ENCODE measurements at places on chromosomes 11 and 22. TPM values are rescaled to one million over a fixed set of nuclear protein-coding genes. Genes with fewer than 3 reads are reported as not detected.

Gene SCGB2A2
- total RNA-seq, result not detected

Gene OR52H1
- total RNA-seq, result not detected

Gene POU2AF1
- total RNA-seq, result not detected

Gene HEPHL1
- total RNA-seq, result not detected

Gene OR4S2
- not detected for total RNA-seq

Gene OR8G5
- not detected for total RNA-seq
